ENCODE measurements at places on chromosomes 1 and 21.

- no peak for DNase-seq
Measured at GRCh38 chr21:38386967-38387366, 111.3 kb downstream of the ERG start.

- no peak for DNase-seq
Measured at GRCh38 chr1:172909606-172910326, 141.0 kb downstream of the TNFSF18 start.

DNA sequence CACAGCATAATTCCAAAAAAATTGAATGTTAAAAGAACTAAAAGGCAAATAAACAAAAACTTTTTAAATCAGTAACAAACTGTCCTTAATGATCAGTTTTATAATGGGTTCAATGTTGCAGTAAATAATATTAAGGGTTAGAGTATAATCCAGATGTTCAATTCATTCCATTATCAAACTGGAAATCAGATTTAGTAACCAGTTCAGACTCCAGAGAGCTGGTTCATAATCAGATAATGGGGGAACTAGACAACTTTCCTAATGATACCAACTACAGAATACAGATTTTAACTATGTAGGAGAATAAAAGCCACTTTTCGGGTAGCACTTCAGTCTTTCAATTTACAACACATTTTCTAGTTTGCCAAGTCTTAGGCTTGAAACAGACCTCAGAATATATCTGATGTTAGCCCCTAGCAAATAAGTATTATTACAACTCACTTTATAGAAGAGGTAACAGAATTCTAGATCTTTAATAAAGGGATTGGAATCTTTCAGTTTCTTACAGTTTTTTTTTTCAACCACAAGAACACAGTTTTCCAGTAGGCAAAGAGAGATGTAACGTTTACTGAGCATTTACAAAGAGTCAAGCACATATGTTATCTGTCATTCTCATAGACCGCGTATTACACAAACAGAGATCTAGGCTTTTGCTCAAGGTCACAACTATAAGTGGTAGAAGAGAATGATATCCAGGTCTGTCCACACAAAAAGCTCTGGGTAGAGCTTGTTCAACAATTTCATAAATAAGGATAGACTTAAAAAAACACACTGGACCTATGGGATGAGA is 1.9 kb upstream of the DCAF6 start:
- DNase-seq = no peak

GRCh38 chr1:204989266-204990058 is 53.5 kb upstream of the CNTN2 start:
- peak; percentile 87 for DNase-seq

DNA sequence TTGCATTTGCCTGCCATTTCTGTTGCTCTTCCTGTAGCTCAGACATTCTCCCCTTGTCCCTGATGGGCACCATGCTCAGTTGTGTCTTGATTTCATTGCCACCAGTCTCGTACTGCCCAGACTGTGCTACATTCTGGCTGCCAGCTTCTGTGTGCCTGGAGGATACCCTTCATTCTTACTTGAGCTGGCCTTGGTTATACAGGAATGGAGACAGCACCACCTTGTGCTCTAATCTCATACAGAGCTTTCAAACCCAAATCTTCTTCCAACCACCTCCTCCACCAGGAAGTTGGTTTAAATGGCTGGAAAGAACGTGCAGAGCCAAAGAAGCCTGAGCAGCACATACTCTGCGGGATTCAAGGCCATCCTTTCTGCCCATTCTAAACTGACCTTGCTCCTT is 165.3 kb downstream of the SLC35F3 start:
- no peak for DNase-seq

DNA sequence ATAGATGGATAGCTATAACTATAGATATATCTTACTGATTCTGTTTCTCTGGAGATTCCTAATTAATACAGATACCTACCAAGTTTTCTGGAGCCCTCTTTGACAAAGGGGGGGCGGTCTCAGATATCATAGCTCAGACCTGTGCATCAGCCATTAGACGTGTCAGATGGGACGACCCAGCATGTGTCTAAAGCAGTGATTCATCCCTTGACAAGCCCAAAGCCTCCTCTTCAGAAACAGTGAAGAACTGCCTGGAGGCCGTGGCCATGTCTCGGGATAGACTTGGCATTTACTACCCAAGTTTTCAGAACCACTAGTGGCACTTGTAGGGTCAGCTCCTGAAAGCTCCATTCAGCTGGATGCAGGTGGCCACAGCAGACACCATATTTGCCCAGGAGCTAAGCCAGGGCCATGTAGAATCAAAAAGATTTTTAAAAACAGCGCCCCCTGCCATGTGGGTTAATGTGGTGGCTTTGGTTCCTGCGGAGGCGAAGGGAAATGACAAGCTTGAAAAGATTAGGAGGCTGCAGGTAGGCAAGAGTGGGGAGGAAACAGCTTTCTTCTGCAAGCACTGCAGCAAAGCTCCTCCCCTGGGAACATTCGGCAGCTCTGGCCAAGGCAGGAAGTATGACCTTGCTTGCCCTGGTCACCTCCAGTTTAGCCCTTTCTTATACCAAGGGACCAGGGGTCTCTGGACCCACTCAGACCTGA is 82.2 kb downstream of the FBXO2 start:
- DNase-seq = peak; percentile 50

GRCh38 chr1:53237638-53238037 is 680 bp downstream of the MAGOH start:
- DNase-seq = no peak

DNA sequence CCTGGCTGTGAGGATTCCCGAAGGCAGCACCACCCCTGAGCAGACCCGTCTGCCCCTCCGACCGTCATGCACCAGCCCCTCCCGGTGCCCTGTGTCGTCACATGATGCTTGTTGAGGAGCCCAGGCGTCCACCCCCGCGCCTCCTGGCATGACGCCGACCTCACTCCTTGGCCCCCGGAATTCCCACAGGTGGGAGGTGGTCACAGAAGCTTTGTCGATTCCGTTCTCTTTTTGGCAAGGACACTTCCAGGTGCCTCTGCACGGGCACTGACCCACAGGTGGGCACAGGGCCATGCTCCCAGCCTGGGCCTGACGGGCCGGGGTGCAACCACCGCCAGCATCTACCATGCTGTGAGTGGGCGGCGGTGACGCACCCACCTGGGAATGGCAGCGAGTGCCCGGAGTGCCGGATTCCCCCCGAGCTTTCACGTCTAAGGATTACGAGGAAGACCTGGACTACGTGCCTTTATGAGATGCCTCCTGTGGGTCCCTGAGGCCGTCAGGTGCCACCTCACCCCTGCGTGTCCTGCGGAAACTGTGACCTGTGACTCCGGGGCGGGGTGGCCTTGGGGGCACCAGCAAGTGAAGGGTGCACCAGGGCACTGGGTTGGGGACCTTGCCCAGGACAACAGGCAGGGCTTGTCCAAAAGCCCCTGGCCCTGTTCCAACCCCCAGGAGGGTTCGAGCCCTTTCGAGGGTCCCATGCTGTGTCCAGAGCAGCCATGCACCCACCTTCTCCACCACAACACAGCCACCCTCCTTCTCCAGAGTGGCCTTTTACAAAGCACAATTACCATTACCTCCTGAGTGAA is 31.4 kb upstream of the COL6A1 start:
- no peak for DNase-seq
